ENCODE measurements at places on chromosomes 12 and 14. TPM values are rescaled to one million over a fixed set of nuclear protein-coding genes. Genes with fewer than 3 reads are reported as not detected.

Gene ERP27
- 13.6 TPM for total RNA-seq

Gene ERO1A
- 62.7 TPM for total RNA-seq

Gene OR6C2
- total RNA-seq, result 0.14 TPM

DNA sequence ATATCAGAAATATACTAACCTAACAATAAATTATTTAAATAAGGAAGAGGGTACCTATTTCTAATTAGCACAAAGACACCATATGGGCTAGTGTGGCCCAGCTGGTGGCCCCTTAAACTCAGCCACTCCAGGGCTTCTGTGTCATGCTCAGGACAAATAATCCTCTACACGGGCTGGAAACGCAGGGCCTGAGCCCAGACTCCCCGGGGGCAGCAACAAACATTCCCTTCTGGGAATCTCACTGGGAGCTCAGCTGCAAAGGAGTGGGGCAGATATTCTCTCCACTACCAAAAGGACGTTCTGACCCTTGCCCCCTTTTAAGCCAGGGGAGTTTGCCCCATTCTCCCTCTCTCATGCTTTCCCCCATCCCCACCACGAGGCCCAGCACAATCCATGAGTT lies 43.7 kb upstream of the ELK3 start:
- H3K27me3 ChIP-seq, result no peaks in the 10 kb centered on the region
- no peaks in the 10 kb centered on the region for H3K4me1 ChIP-seq
- no peak overlapping the region for H3K27ac ChIP-seq
- no peaks in the 10 kb centered on the region for H3K36me3 ChIP-seq

- H3K36me3 ChIP-seq, result no peaks in the 10 kb centered on the region
- peak; percentile 74 for DNase-seq
- no peak overlapping the region for H3K4me3 ChIP-seq
- no peak overlapping the region for H3K27ac ChIP-seq
Measured at GRCh38 chr12:88153959-88154358, 11.9 kb downstream of the TMTC3 start.

Gene ZBTB42
- total RNA-seq, result 10.2 TPM

Gene CCDC175
- 0.34 TPM for total RNA-seq

Gene RAB5B
- 118 TPM for total RNA-seq

DNA sequence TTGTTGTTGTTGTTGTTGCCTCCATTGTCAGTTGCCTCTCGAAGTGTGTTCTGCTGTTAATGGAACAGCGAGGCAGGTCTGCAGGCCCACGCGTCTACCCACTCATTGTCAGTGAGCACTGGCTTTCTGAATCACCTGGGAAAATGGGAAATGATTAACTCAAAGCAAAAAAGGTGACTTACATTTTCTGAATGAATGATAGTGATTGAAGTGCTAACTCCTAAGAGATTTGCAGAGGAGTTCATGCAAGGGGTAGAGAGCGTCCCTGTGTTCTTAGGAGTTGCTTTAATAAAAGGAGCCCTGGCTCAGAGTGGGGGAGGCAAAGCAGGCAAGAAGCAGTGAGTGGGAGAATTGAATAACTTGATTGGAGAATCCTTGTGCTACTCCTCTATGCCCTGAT lies 177.6 kb downstream of the CAND1 start:
- no peaks in the 10 kb centered on the region for H3K36me3 ChIP-seq
- H3K27me3 ChIP-seq, result no peaks in the 10 kb centered on the region
- no peak for DNase-seq
- no peak overlapping the region for H3K27ac ChIP-seq
- H3K4me3 ChIP-seq, result no peak overlapping the region
- H3K4me1 ChIP-seq, result peaks cover 2% of the 10 kb centered on the region

Gene PRR4
- 7.3 TPM for total RNA-seq

DNA sequence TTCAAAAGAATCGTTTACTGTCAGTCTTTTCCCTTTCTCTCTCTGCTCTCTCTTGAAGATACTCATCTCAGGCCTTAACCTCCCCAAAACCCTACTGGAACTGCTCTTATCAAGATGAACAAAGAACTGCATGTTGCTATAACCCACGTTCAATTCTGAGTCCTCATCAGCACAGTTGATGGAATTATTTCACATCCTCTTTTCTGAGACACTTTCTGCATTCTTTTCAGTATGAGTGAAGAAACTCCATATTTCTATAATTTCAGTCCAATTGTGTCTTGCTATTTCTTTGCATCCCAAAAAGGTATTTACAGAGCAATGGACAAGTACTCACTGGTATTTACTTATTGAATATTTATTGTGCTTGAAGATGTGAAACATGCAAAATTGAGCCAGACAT lies 160.1 kb upstream of the CPNE8 start:
- no peak for DNase-seq
- no peak overlapping the region for H3K4me3 ChIP-seq
- no peaks in the 10 kb centered on the region for H3K36me3 ChIP-seq
- no peaks in the 10 kb centered on the region for H3K27me3 ChIP-seq

- no peaks in the 10 kb centered on the region for H3K27me3 ChIP-seq
- H3K4me3 ChIP-seq, result no peak overlapping the region
- DNase-seq, result no peak
- peaks cover 1% of the 10 kb centered on the region for H3K4me1 ChIP-seq
- H3K36me3 ChIP-seq, result peaks cover 5% of the 10 kb centered on the region
- H3K27ac ChIP-seq, result no peak overlapping the region
Measured at GRCh38 chr14:55359307-55359706, 52.3 kb downstream of the ATG14 start.

DNA sequence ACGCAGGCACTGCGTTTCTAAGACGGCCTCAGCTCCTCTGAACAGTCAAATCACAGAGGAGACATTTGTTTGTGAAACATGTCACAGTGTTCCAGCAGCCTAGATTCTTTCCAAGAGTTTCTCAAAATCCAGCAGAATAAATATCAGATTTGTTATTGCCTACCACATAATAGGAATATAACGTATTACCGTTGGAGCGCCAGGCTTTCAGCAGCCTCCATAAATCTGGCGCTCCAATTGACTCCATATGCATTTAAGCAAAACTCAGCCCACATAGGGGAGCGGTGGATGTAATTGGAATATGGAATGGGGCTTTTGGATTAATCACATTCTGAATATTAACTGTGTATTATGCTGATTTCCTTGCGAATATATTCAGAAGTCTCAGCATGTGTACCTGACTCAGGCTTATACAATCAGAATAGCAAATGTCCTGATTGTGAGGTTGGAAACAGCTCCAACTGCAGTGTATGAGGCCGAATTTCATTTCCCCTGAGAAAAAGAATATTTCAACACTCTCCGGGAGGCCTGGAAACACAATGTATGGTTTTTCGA lies 174.0 kb downstream of the ASCL4 start:
- H3K27ac ChIP-seq, result no peak overlapping the region
- H3K4me3 ChIP-seq, result no peak overlapping the region
- no peak for DNase-seq
- no peaks in the 10 kb centered on the region for H3K4me1 ChIP-seq
- H3K27me3 ChIP-seq, result no peaks in the 10 kb centered on the region

DNA sequence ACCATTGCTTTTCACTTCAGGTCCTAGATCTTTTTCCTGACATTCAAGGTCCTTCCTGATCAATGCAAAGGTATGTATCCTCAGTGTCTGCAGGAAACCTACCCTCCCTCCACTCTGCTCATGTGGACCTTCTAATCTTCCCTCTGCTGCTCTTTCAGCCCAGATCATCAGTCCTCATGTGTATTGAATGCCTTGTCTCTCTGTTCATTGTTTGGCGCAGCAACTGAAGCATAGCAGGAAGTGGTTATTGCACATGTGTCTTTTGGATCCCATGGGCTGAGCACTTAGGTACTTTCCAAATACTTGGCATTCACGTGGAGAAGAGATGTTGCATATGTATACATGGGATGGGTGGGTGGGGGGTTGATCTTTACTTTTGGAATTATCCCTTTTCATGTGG lies 4.3 kb upstream of the NIN start:
- peaks cover 2% of the 10 kb centered on the region for H3K27me3 ChIP-seq
- H3K4me3 ChIP-seq, result no peak overlapping the region
- no peaks in the 10 kb centered on the region for H3K36me3 ChIP-seq
- H3K4me1 ChIP-seq, result peaks cover 5% of the 10 kb centered on the region

DNA sequence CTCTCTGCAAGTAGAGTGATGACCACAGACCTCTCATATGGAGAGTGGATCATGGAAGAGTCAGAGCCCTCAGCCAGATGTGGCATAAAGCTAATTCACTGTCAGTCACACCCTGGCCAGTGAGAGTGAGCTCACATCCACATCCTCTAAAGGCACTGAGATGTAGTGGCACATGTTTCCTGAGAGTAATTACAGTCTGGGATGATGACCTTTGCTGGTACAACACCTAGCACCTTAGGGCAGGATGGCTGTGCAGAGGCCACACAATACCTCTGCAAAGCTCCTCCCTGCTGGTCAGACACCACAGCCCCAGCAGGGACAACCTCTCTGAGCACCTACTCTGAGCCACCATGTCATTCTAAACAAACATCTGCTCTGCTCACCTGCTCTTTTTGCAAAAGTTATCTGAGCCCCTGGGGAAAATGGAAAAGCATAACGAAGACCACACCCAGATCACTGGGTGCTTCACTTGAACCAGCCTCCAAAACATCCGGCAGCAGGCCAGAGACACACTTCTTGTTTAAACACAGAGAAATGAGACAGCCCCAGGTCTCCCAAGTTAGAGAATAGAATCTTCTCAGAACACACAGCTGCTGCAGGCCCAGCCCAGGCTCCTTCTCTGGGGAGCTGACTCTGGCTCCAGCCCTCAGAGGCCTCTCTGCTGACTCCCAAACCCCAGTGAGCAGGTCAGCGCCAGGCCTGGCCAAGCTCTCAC lies 30.3 kb downstream of the PITPNM2 start:
- H3K4me3 ChIP-seq, result no peak overlapping the region
- no peak overlapping the region for H3K27ac ChIP-seq
- H3K36me3 ChIP-seq, result no peaks in the 10 kb centered on the region
- H3K4me1 ChIP-seq, result peaks cover 20% of the 10 kb centered on the region

DNA sequence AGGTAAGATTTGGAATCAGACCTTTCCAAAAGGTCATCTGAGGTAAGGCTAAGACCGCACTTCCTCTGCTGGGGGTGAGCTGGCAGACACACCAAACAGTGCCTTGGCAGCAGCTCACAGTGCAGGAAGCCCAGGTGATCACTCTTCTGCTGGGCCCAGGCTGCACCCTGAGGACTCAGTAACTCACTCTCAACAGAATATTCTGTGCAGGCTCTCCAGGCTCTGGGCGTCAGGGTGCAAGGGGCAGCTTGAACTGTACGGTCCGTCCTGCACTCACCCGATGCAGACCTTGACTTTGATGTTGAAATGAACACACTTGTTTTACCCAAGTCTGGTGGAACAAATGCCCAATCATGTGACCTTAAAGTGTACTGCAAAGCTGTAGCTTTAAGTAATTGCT lies 6.0 kb downstream of the ALKBH2 start:
- no peak overlapping the region for H3K27ac ChIP-seq
- H3K36me3 ChIP-seq, result peaks cover 12% of the 10 kb centered on the region
- no peak overlapping the region for H3K4me3 ChIP-seq
- no peak for DNase-seq
- no peaks in the 10 kb centered on the region for H3K27me3 ChIP-seq
- H3K4me1 ChIP-seq, result peaks cover 6% of the 10 kb centered on the region

Gene LMNTD1
- 5.3 TPM for total RNA-seq

Gene CMTM5
- total RNA-seq, result 2.0 TPM

Gene TAS2R14
- total RNA-seq, result 3.0 TPM

Gene SPX
- 24.0 TPM for total RNA-seq

DNA sequence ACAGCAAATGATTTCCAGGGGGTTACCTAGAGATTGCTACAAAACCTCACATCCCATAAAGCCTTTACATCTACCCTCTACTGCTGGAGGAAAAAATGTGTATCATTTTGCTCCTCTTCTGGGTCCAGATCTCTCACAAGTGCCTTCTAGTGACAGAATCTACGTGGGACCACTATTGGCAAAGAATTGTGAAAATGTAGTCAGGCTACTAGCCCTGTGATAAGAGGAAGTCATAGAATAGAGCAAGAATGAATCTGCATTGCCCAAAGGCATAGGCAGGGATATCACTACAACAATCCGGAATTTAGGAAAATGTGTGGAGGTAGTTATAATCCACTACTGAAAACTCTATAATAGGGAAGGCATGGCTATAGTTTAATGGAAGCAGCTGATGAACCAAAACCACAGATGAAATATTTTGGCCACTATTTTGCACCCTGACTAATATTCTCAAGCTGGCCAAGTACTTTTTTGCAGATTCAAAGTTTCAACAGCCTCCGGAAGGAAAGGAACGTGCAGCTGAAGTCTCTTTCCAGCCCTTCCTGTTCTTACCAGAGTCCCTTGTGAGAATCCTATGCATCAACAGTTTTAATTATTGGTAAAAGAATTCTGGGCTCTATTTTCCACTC lies 176.8 kb downstream of the PHLDA1 start:
- H3K4me3 ChIP-seq, result no peak overlapping the region
- no peaks in the 10 kb centered on the region for H3K4me1 ChIP-seq
- no peaks in the 10 kb centered on the region for H3K36me3 ChIP-seq

DNA sequence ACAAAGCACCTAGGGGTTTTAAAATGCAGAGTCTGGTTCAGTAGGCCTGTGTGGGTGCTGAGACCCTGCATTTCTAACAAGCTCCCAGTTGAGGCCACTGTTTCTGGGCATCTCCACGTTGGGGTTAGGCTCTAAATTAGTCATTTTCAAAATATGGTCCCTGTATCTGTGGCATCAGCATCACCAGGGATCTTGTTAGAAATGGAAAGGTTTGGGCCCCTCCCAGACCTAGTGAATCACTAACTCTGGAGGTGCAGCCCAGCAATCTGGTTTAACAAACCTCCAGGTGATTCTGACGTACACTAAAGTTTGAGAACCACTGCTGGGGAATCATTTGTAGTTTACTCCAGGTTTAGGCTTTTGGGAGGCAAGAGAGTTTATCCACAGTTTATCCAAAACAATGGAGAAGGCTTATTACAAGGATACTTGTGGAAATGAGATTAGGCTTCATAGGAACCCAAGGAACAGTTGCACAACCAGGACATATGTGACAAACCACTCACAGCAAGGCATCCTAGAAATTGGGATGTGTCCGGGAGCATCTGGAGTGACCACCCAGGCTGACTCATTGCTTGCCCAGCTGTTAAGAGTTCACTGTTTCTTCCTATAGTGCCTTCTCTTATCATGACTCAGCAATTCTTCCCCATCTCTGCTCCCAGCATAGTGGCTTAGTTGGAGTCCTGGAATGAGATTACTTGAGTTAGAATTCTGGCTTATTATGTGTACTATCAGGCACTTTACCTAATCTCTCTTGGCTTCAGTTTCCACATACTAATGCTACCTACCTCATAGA lies 71.6 kb upstream of the STXBP6 start:
- no peaks in the 10 kb centered on the region for H3K4me1 ChIP-seq
- no peaks in the 10 kb centered on the region for H3K27me3 ChIP-seq
- H3K4me3 ChIP-seq, result no peak overlapping the region

Gene GMFB
- total RNA-seq, result 55.8 TPM

GRCh38 chr12:22855456-22855855 lies 230.5 kb downstream of the ETNK1 start:
- no peak overlapping the region for H3K27ac ChIP-seq
- peaks cover 3% of the 10 kb centered on the region for H3K27me3 ChIP-seq
- no peak overlapping the region for H3K4me3 ChIP-seq

Gene C12orf50
- 0.06 TPM for total RNA-seq

GRCh38 chr12:97203408-97203807 lies 259.2 kb upstream of the RMST start:
- no peaks in the 10 kb centered on the region for H3K27me3 ChIP-seq
- H3K36me3 ChIP-seq, result no peaks in the 10 kb centered on the region
- H3K27ac ChIP-seq, result no peak overlapping the region

- H3K4me3 ChIP-seq, result no peak overlapping the region
- no peaks in the 10 kb centered on the region for H3K36me3 ChIP-seq
- DNase-seq, result no peak
- H3K27ac ChIP-seq, result peak overlapping the region; percentile 9
- H3K4me1 ChIP-seq, result no peaks in the 10 kb centered on the region
Measured at GRCh38 chr14:52801014-52801712, 9.8 kb upstream of the GNPNAT1 start.

Gene KRT8
- 639 TPM for total RNA-seq
